ENCODE measurements at places on chromosomes 5 and 9. TPM values are rescaled to one million over a fixed set of nuclear protein-coding genes. Genes with fewer than 3 reads are reported as not detected.
A peak's percentile ranks its signal among the peaks of the same experiment; 100 is the strongest.

DNA sequence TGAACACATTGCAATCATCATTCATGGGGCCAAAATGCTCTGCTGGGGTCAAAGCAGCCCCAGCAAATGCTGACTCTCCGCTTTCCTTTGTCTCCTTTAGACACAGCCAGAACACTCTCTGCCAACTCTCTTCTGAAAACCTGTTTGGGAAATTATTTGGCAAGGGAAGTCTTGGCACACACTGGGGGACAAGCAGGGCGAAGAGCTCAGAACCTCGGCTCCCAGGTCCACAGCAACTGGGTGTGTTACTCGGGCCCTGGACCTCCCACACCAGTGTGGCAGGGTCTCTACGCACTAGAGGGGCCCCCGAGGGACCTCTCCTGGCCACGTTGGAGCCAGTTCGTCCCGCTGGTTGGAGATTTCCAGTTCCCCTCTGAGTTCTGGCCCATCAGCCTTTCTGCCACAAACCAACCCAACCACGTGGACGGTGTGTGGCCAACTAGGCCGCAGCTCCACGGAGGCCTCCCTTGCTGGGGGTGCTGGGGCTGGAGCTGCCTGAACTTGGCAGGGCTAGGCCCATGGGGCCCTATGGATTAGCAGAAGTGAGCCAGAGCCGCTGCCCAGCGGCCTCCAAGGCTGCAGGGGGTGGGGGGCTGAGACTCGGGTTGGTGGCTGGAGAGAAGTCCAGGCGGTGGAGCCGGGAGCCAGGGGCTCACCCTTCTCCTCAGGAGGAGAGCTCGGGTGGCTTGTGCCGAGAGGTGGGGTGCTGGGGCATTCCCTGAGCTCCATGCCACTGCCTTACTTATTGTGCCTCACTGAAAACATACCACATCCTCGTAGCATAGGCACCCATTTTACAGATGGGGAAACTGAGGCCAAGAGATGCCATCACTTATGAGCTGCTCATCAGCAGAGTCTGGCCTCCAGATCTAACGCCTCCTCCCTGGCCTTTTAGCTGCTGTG lies 46.8 kb upstream of the RNU6ATAC start:
- peak; percentile 82 for DNase-seq

- no peak for DNase-seq
Observed at GRCh38 chr5:2797160-2797559, 45.7 kb upstream of the IRX2 start.

Gene MTAP
- total RNA-seq = 35.9 TPM

- no peak for DNase-seq
Observed at GRCh38 chr5:53038196-53038847, 49.2 kb downstream of the ITGA2 start.

DNA sequence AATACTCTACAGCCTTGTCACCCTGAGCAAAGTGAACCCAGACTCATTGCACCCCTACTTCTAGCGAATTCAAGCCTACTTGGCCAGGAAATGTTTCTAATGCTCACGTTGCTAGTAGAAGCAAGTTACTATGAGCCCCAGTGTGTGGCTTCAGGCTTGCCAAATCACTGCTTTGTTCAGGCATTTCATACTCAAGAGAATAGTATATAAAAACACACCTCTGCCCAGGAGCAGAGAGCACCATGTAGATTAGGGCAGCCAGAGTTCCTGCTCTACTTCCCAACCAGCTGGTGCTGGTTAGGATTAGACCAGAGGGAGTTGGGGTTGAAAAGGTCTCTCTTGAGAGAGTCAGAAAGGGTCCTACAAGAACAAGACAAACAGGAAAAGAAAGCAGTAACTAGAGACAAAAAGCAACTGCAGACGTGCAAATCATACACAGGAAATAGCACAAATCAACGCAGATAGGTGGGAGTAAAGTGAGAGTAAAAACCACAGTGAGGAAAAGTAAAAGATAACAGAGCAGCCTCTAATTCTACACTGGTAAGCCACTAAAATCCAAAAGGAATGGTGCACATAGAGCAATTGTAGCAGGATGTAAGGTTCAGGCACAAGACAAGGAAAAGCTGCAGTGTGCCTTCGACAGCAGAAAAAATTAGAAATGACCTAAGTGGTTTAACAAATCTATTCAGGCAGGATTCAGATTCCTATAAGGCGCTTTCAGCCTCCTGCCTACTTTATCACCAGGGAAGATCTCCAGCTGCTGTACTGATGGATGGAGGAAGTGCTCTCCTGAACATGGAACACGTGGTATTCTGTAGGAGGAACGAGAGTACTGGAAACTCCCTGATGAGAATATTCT lies 49.6 kb upstream of the KIF2A start:
- DNase-seq = no peak

- DNase-seq = no peak
Observed at GRCh38 chr5:127615916-127616315, 33.0 kb upstream of the CTXN3 start.

GRCh38 chr5:173625673-173626504 lies 9.4 kb upstream of the BOD1 start:
- DNase-seq = peak; percentile 58
